MG63 (cell line): ENCODE measurements at places on chromosomes 1 and 21.

- DNase-seq, result no peak
These were observed 746 bp downstream of the MIS18A start for GRCh38 chr21:32278103-32278502.

DNA sequence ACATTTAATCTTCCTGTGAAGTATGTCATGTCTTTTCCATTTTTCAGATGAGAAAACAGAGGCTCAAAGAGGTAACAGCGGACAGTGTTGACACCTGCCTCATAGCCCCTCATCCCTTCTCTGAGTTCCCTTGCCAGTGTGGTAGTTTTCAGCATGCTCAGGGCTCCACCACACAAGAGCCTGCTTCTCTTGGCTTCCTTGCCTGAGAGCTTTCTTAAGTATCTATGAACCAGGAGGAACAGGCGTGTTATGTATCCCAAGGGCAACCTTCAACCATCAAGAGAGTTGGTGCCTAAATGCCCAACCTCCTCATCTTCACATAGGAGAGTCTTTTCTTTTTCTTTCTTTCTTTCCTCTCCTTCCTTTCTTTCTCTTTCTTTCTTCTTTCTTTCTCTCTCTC, 5.9 kb upstream of the PAFAH2 start:
- DNase-seq, result no peak

DNA sequence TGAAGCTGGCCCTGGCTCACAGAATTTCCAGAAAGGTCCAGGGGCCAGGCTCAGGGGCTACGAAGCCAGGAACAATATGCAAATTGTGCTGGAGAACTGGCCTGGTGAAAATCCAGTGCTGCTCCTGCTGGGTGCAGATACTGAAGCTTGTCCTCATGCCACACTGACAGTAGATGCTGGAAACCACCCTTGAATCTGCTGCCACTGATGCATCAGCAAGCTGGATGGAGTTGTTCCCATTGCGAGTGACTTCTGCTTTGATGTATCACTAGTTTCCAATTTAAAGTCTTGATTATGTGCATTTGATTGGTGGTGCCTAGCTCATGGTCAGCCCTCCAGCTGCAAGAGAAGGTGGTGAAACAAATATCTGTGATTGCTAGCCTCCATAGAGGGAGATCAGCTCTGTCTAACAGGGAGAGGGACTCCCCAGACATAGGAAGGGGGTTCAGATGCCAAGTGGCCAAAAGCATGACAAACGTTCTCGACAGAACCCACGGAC, 11.0 kb upstream of the KIAA0040 start:
- DNase-seq, result no peak

- DNase-seq, result no peak
These were observed 336.7 kb upstream of the PROX1 start for GRCh38 chr1:213651077-213651476.

- DNase-seq, result peak; percentile 27
These were observed 27.5 kb upstream of the TCEA3 start for GRCh38 chr1:23452011-23452411.
